Activated CD4-positive, alpha-beta T cell treated with anti-CD3 and anti-CD28 coated beads, Interleukin-2, amount 50 U/mL, for 4 hours (primary cell): ENCODE measurements at places on chromosomes 11 and 22.

- DNase-seq = no peak
Observed at GRCh38 chr11:105929084-105929955, 92.7 kb downstream of the MSANTD4 start.

- no peak for DNase-seq
Observed at GRCh38 chr22:30253205-30253852, 6.8 kb upstream of the LIF start.

DNA sequence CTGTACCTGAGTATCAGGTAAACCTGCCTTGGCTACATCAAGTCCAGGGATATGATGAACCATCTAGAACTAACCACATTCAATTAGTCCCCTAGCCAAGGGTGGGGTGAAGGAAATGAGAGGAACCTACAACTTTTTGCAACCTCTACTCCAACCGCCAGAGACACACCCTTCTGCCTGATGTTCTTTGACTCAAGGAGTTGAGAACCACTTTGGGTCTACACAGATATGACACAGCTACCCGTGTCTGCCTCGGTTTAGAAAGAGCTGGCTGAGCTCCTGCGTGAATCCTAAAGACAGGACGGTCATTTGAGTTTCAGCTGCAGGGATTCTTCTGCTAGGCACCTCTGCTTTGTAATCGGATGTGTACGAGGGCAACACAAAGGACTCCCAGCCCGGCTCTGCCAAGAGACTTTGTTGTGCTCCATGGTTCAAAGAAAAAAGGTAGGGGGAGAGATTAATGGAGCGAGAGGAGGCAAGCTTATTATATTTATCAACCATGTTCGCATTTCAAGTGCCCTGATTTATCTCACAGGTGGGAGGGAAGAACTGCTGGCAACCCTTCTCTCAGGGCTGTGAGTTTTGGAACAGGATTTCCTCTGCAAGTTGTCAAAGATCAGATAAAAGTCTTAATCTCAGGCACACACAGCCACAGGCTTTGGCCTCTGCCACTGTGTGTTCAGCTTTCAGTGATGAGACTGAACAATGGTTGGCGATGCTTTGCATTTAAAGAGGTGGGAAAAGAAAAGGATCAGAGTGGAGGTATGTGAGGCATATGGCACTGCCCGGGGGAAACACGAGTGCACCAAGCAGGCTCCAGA, 35.1 kb downstream of the FLI1 start:
- no peak for DNase-seq

- no peak for DNase-seq
Observed at GRCh38 chr22:21945453-21946261, 7.0 kb downstream of the PPM1F start.

- DNase-seq = no peak
Observed at GRCh38 chr11:67491276-67492068, 8.6 kb downstream of the AIP start.
